ENCODE measurements at places on chromosomes 11 and 22.
A peak's percentile ranks its signal among the peaks of the same experiment; 100 is the strongest.

GRCh38 chr11:65066805-65067291 is 8.5 kb upstream of the NAALADL1 start:
- no peak for DNase-seq

DNA sequence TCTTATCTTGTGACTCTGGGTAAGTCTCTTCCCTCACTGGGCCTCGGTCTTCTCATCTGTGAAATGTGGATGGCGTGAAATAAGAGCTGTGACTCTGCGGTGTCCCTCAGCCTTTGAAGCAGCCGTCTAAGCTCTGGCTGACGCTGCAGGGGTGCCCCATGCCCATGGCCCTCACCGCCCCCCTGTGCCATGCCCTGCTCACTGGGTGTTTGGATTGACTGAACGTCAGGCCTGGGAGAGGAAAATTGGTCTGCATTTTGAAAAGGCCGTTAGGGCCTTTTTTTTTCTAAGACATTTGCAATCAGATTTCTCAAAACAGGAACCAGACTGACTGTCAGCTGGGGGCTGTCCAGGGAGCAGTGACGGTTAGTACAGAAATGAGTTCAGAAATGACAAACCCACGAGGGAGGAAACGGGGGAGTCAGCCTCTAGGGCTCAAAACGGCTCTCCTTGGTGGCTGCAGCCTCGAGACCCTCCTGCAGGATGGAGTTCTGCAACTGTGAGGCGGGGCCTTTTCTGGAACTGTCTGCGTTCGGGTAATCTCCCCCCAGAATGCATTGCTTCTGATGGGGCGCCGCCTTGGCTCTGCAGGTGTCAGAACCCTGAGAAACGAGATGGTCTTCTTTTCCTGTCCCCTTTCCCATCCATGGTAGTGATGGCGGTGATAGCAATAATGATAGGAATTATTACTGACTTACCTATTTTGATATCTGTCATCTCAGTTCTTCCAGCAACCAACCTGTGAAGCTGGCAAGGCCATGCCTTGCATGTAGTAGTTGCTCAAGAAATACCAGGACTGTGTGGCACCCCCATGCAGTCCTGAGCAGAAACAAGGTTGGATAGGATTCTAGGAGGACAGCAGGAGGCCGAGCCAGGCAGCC is 2.0 kb downstream of the GRK2 start:
- peak; percentile 97 for DNase-seq

DNA sequence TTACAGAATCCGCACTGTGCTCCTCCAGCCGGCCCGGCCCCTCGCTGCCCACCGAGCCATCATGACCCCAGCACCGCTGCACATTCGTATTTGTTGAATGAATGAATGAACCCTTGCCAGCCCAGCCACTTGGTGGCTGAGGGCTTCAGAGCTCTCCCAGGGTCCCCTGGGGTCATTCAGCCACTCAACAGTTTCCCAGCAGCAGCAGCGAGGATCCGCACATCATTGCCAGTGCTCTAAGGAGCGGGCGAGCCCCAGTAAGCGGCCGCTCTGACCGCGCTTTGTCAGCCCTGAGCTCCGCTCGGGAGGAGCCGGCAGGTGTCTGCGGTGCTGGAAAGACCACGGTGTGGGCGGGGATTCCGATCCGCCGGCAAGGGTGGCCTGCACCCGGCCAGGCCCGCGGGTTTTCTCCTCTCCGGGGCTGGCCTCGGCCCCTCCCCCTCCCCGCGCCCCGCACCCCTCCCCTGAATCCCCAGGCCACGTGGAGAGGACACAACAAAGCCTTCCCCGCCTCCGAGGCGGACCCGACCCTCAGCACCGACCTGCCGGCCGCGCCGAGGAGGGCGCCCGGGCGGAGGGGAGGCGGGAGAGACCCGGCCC is 563 bp downstream of the BID start:
- DNase-seq, result no peak

DNA sequence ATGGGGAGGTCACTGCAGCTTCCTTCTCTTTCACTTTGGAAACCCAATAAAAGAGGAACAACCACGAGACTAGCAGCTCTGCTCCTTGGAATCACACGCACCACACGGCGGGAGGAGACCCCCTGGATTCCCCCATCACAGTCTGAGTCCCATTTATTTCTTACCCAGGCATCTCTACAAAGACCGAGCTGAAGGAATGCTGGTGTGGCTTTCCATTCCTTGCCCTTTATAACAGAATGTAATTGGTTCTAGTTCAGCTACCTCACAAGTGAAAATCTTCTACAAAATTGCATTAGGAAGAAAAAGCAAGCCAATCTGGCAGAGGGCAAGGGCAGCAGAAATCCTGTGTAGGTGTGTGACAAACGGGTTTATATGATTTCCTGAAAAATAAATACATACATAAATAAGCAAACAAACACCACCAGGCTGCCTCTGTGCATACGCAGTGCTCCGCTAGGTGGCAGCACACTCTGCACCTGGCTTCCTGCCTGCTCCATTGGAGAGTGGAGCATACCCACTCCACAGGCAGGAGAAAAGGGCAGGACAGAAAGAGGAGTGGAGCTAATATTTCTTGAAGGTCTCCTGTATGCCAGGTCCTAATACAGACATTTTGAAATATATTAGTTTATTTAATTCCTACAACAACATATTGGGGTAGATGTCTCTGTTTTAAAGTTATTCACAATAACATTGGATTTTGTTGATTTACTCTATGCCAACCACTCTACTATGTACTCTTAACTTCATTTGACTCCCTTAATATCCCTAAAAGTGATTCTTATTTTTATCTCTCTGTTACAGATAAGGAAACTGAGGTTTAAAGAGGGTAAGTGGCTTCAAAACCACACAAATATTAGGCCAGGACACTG is 673.1 kb downstream of the KCNA4 start:
- DNase-seq, result peak; percentile 20

GRCh38 chr22:39818094-39818493 is 75.5 kb downstream of the ENTHD1 start:
- no peak for DNase-seq

GRCh38 chr11:4068962-4069361 is 25.6 kb upstream of the RRM1 start:
- DNase-seq, result peak; percentile 53

- peak; percentile 47 for DNase-seq
These were observed 5.8 kb upstream of the SLC43A3 start for GRCh38 chr11:57432714-57433163.

- no peak for DNase-seq
These were observed 45.4 kb upstream of the SLC22A12 start for GRCh38 chr11:64545619-64546018.

GRCh38 chr22:38016182-38017151 is 32.1 kb upstream of the SOX10 start:
- DNase-seq, result no peak

DNA sequence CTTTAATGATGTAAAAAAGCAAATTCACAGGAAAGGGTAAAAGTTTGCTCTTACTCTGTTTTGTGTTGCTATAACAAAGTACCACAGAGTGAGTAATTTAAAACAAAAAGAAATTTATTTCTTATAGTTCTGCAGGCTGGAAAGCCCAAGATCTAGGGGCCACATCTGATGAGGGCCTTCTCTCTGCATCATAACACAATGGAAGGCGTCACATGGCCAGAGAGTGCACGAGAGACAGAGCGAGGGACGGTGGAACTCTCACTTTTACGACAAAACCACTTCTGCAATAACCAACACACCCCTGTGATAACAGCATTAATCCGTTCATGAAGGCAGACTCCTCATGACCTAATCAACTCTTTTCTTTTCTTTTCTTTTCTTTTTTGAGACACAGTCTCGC is 31.1 kb downstream of the CD6 start:
- DNase-seq, result no peak

DNA sequence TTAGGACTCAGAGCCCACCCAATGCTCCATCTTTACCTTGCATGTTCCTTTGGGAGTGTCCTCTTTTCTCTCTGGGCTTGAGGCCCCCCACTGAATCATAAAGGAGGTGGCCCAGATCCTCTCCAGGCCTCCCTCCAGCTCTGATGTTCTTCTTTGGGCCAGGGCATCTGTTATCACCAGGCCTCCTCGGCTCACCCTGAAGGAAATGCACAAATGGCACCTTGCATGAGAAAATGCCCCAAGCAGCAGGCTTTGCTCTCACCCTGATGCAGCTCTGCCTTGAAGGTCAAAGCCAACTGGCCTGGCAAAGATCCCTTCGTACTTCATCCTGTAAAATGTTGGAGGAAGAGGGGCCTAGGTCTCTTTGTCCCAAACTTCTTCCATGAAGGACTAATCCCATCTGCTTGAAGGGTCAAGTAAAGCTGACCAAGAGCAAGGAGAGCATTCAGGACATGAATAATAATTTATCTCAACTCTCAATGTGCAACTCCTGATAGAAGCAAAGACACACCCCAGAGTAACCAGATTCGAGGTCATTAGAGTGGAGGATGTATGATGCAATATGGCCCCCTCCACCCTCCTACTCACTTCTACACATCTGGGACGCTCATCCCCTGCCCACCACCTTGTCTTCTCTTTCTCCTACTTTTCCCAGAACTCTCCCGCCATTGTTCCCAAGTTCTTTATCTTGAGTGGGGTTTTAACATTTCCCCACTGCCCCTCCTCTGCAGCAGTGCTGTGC is 9.5 kb downstream of the APOL6 start:
- no peak for DNase-seq

DNA sequence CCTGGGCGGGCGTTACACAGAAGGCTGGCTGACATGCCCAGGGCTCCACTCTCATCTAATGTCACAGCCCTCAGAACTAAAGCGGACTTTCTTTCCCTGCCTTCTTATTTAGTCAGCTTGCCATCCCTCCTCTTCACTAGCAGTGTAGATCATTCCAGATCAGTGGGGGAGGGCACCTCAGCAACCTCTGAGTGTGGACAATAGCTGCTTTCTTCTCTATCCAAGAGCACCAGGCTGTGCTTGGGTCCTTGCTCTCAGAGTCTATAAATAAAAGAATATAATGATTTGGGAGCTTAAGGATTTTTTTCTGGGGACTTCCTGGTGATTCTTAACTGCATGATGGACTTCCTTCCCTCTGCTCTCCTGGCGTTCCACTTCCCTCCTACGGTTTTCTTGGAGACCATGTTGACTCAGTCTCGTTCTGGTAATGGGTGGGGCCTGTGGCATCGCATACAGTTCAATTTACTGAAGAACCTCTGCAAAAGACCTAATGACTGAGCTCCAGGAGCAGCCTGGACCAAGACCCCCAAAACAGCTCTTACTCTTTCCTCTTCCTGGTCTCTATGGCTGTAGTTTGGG is 2.9 kb upstream of the HMBS start:
- DNase-seq, result no peak

DNA sequence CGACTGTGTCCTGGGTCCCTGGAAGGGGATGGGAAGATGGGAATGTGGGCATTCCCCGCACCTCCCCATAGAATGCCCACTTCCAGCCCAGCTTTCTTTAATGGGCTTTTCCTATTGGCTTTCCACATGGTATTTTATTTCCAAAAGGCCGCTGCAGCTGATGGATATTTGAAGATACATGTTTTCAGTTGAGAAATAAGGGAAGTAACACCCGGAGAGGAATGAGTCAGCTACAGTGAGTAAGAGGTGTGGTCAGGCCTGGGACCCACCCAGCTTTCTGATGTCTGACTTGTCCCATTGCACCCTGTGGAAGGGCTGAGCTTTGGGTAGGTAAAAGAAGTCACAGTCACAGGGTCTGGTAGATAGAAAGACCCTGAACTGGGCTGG is 476.9 kb downstream of the MIAT start:
- DNase-seq, result peak; percentile 56

GRCh38 chr22:44680481-44680894 is 21.5 kb upstream of the PRR5 start:
- no peak for DNase-seq

GRCh38 chr11:67136156-67136555 is 17.1 kb downstream of the KDM2A start:
- DNase-seq, result no peak

DNA sequence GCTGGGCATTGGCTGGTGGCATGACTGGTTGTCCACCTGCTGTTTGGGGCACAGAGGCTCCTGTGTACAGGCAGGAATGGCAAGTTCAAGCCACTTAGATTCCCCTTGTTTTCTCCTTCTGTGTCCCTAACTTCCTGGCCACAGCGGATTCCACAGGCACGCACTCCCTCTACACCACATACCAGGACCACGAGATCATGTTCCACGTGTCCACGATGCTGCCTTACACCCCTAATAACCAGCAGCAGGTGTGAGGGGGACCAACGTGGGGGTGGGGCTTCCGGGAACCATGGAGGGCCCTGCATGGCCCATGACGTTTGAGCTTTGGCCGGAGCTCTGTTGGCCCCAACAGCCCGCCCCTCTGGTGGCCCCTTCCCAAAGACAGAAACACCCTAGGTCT is 7.8 kb downstream of the SIPA1 start:
- DNase-seq, result no peak

- DNase-seq, result no peak
These were observed 42.6 kb downstream of the KCNC1 start for GRCh38 chr11:17777086-17777737.

DNA sequence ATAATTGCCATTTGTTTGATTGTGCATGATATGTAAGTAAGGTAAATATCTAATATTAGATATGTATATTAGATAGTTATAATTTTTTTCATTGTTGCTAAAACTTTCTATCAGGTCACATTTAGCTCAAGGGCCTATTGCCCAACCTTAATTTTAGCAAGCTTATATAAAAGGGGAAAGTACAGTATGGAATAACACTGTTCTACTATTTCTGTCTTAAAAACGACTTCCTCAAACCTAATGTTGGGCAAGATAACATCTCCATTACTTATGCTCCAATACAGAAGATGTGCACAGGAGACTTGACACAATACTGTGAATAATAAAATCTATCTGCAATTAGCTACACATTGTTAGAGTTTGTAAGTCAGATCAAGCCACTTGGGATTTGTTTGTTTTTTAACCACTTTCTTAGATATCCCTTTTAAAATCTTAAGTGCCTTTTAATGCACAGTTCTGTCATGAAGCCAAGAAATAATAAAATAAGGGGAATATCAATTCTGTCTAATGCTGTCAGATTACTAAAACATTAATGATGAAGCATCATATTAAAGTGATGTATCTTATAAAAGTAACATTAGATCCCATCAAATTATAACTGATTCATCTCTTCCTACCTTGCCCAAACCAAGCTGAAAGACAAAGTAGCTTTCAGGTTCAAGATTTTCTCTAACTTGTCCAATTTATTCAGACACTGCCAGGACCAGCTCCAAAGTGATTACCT is 98.1 kb downstream of the SIK3 start:
- DNase-seq, result peak; percentile 94

DNA sequence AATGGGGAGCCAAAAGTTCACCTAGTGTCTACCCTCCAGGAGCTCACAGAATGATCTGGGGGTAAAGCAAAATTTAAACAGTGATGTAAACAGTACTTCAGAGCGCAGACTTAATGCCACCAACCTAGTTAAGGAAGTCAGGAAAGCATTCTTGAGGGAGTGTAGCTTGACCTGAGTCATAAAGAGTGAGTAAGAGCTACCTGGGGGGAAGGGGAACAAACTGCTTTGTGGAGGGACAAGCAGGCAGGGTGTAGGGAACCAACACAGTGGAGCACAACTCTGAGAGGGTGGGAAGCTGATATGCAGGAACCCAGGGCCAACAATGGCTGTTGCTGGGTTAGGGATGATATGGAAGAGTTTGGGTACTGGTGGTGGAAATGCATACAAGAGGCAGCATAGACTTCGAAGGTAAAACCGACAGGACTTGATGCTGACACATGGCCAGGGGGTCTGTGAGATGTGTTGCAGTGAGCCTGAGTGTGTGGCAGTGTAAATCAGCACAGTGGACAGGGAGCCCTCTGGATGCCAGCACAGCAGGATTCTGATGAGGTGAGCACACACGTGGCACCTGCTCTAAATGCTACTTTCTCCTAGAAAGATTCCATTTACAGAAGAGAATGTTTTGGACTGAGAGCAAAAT is 58.3 kb upstream of the CYP2D6 start:
- DNase-seq, result no peak
